T-helper 2 cell (primary cell): ENCODE measurements at places on chromosomes 12 and 14.
A peak's percentile ranks its signal among the peaks of the same experiment; 100 is the strongest.

- no peak for DNase-seq
Measured at GRCh38 chr12:120130011-120130410, 13.5 kb upstream of the RAB35 start.

DNA sequence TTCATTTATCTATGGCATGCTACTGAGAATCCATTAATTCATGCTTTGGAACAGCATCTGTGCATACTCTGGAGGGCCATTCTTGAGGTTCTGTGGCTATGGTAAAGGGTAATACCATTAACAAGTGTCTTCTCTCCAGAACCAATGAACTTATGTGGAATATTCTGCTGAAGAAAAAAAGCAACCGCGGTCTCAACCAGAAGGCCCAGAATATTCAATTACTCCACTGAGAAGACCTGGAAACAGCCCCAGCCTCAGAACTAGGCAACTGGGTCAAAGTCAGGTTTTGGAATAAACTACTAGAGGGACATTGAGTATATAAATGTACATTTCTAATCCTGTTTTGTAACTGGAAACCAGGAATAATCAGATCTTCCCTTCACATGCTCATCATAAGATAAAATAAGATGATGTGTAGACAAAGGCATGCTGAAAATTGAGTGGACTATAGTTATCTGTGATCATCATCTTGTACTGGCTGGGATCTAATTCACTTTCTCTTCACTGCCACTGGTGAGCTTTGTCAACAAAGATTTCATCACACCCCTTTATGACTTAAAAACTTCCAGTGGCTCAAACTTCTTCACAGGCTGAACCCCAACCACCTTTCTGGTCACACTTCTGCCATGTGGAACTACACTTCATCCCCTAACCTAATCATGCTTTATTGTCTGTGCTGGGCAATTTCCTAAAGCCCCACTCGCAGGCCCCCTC is 6.0 kb downstream of the SPTB start:
- DNase-seq: no peak

GRCh38 chr12:26939192-26939832 is 1.0 kb downstream of the FGFR1OP2 start:
- DNase-seq: peak; percentile 29

DNA sequence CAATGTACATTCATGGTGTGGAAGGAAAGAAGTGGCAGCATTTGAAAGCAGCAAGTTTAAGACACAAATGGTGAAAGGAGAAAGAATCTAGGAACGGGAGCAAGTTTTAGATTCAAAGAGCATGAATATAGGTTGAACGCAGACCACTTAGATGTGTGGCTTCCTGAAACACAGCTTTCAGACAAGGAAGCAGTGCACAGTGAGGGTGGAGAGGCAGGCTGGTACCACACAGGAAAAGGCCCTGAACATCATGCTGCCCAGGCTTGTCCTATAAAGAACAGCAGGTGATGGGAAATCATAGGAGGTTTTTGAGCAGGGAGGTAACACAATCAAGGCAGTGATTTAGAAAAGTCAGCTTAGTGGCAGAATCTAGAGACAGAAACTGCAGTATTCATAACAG is 35.6 kb downstream of the GNS start:
- no peak for DNase-seq

- DNase-seq: no peak
Measured at GRCh38 chr12:42568952-42569915, 20.3 kb downstream of the PRICKLE1 start.

- DNase-seq: no peak
Measured at GRCh38 chr12:79828924-79829323, 106.0 kb downstream of the PPP1R12A start.
